Type B pancreatic cell (in vitro differentiated cells): ENCODE measurements at places on chromosomes 16 and 17.

DNA sequence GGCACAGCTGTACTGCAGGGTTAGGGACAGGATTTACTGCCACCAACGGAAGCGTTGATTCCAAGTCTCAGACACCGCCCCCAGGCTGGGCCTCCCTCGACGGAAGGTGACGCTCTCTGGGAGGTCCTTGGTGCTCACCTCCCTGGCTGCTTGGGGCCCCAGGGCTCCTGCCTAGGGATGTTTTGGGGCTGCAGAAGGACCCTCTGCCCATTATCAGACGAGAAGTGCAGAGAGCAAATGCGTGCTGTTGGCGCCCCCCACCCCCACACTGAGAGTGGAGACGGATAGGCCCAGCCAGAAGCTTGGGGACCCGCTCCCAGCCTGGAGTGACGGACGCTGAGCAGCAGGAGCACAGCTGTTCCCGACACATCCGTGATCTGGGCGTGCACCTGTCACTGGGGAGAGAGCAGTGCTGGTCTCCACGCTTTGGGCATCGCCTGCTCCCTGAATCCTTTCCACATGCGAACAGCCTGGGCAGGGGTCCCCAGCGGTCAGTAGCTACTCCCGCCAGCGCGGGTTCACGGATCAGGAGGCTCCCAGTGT, 5.1 kb upstream of the SOX8 start:
- no peak for DNase-seq

DNA sequence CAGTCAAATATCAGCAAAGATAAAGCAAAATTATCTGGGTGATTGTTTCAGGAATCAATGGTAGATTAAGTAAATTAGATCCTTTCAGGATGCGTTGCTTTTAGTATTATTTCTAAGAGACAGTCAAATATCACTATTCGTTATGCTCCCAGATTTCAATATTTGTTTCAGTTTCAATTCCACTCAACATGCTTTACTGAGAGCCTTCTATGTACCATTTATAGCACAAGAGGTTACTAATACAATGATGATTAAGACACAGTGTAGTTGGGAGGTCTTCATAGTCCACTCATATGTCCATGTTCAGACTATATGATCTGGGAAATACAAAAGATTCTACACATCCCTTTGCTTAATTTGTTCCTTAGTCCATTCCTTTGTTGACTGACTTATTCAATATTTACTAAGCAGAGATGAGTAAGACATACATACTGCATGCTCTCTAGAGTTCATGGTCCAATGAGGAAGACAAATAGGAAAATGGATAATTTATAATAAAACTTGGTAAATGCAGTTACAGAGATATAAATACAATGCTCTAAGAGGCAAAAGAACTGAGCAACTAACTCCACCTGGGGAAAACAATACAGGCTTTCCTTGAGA, 88.2 kb upstream of the NOG start:
- DNase-seq, result no peak

DNA sequence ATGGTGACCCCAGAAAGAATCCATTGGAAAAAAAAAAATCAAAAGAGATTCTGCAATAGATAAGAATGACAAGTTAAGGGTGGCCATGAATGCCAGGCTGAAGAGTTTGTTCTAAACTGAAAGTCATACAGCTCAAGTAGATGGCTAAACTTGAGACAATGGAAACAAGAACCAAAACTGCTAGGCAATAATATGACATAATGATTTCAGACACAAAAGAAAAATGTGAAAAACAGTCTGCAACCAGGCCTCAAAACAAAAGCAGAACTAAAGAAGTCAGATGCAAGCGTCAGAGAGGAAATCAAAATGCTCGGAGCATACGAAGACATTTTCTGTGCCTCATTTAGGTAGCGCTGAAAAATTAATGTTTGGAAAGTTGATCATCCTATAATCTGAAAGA, 54.4 kb upstream of the YPEL2 start:
- no peak for DNase-seq

- DNase-seq, result no peak
These were observed 18.9 kb upstream of the ELAC2 start for GRCh38 chr17:13036751-13037150.

DNA sequence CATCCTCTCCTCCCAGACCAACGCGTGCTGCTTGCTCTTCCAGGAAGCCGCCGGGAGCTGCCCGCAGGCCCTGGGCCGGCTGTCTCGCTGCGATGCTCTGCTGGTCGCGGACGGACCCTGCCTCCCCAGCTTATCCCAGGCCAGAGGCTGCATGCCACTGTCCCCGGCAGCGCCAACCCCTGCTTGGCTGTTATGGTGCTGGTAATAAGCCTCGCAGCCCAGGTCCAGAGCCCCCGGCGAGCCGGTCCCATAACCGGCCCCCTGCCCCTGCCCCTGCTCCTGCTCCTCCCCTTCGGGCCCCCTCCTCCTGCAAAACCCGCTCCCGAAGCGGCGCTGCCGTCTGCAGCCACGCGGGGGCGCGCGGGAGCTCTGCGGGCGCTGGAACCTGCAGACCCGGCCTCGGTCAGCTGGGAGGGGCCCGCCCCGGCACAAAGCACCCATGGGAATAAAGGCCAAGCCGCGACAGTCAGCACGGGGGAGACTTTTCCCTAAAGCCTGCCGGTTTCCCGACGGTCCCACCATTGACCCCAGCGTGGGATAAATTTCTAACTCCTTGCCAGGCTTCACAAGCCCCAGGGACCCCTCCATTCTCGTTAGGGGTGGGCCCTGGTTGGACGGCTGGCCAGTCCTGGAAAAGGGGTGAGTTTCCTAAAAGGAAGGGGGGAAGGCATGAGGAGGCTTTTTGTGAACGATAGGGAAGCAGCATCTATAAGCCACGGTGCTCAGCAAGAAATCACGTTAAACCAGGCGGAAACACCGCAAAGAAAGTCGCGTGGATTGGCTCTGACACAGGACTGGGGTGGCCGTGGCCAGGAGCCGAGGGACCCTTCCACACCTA, 11.2 kb downstream of the ENPP7 start:
- peak; percentile 93 for DNase-seq

GRCh38 chr17:64135000-64135399, 5.1 kb upstream of the ERN1 start:
- no peak for DNase-seq

DNA sequence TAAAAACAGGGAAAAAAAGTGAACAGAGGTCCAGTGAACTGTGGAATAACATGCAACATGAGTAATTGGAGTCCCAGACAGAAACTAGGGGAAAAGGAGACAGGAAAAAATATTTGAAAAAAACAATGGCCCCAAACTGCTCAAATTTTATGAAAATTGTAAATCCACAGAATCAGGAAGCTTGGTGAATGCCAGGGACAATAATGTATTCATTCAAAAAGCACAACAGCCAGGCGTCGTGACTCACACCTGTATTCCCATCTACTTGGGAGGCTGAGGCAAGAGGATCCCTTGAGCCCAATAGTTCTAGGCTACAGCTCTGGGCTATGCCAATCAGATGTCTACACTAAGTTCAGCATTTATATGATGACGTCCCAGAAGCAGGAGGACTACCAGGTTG, 23.7 kb downstream of the NCOR1 start:
- no peak for DNase-seq

DNA sequence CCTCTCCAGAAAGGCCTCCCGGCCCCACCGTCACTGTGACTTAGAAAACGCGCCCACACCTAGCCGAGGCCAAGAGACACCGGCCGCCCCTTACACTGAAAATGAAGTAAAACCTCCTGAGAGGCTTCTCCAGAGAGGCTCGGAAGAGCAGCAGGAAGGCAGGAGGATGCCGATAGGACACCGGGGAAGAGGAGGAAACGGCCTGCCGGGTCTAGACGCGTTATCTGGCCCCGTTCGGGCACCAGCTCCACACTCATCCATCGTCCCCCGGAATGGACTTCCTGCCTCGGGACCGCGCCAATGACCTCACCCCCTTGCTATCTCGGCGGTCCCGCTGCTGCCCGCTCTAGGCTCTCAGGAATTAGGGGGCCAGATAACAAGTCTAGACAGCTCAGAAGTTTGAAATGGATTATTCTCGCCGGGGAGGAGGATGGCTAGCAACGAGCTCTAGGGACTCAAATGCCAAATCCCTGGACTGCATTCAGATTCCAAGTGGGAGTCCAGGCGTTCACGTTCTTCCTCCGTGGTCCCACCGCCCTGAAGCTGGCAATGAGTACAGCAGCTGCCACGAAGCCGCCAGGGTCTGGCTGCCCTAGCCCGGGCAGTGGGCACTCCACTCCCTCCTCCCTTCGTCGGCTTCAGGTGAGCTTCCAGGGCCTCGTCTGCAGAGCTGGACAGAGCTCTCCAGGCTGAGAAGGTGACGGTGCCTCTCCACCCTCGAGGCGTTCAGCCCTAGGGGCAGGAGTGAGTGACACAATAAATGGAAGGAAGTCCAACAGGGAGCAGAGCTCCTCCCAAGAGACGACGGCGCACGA, 350.9 kb downstream of the FOXL1 start:
- no peak for DNase-seq

DNA sequence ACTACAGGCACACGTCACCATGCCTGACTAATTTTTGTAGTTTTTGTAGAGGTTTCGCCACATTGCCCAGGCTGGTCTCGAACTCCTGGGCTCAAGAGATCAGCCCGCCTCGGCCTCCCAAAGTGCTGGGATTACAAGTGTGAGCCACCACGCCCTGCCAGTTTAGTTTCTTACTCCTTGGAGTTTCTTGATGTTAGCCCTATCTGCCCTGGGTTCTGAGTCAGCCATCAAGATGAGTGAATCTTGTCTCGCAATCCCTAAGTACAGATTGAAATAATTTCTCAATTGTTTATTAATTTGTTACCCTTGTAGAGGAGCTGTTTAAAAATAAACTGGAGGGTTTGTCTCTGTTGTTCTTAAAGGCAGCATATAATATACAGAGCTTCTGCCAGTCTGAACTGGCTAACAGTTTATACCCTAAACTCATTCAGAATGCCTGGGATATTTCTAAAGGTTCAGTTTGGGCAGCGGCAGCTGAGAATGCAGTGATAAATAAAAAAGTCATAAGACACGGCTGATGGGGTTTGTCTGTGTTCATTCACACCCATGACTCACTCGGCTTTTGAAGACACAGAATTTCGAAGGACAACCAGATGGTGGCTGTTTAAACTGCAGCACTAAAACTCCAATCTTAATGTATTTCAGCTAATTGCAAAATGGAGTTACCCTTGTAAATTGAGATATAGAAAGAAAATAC, 39.6 kb downstream of the GPRC5B start:
- no peak for DNase-seq

- no peak for DNase-seq
These were observed 47.8 kb downstream of the ANKFY1 start for GRCh38 chr17:4215882-4216570.

GRCh38 chr16:83682116-83682867, 125.5 kb upstream of the HSBP1 start:
- no peak for DNase-seq

GRCh38 chr16:10770907-10771306, 27.3 kb downstream of the NUBP1 start:
- DNase-seq, result no peak

DNA sequence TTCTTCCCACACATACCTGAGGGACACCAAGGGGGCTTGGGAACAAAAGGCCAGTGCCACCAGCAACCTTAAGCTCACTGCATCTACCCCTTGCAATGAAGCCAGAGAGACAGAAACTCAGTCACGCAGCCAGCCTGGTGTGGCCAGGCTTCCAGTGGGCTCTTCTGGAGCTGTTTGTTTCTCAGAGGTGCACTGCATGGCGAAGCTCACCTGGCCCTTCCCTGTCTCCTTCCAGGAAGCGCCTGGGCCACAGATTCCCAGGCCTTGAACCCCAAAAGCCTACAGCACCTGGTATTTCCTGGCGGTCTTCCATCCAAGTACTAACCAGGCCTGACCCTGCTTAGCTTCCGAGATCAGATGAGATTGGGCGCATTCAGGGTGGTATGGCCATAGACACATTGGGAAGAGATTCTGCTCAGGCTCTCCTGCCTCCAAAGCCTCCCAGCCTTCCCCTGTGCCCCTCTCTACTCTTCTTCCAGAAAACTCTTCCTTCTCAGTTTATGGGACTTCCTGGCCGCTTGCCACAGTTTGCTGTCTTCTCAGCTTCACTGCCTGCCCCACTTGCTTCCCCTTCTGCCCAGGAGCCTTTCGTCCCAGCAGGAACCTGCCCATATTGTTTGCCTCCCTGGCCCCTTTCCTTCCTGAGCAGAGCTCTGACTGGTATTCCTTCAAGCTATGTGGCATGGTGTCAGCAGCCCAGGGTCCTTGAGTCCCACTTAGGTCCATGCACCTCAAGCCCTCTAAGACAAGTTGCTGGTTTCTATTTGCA, 1.6 kb downstream of the CISD3 start:
- DNase-seq, result no peak

DNA sequence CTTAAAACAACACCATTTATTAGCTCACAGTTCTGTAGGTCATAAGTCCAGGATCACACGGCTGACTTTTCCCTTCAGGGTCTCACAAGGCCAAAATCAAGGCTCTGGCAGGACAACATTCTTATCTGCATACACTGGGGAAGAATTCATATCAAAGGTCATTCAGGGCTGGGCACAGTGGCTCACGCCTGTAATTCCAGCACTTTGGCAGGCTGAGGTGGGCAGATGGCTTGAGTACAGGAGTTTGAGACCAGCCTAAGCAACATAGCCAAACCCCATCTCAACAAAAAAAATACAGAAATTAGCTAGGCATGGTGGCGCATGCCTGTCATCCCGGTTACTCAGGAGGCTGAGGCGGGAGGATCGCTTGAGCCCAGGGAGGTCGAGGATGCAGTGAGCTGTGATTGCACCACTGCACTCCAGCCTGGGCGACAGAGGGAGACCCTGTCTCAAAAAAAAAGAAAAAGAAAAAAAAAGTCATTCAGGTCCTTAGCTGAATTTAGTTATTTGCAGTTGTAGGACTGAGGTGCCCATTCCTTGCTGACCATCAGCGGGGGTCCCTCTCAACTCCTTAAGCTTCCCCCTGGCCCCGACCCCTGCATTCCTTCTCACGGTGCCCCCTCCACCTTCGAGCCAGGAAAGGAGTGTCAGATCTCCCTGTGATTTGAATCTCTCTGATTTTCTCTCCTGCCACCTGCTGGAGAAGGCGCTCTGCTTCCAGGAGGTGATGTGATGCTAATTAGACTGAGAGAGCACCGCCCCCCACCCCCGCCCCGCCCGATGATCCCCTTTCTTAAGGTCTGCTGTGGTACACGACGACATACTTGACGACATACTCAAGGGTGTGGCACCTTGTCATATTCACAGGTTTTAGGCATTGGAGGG, 91.8 kb upstream of the CLEC18A start:
- DNase-seq, result no peak

DNA sequence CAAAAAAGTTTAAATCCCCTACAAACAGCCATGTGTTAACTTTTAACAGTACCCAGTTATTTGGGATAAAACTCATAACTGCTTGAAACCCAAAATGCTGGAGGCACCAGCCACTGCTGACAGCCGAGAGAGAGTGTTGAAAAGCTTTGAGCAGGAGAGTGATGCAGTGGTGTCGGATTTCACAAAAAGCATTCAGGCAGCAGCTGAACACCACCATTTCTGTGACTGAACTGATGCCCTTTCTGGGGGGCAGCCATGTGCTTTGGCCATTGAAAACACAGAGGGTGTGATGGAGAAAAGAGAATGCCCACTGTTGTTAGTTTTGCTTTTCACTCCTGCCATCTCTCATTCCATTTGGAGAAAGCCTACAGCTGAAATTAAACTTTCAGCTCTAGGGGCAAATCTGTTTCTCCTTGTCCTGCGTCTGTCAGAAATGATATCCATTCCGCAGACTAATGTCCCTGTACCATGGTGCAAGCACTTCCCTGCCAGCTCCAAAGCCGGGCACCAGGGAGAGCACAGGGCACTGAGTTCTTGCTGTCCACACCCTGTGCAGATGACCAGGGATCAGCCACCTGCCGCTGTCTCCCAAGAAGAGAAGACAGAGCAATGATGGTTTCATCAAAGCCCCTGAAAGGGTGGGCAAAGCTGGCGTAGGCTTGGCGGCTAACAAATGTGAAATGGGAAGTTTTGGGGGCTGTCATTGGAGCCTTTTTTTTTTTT, 16.6 kb upstream of the MLYCD start:
- no peak for DNase-seq

- DNase-seq, result no peak
These were observed 6.2 kb downstream of the PSMD12 start for GRCh38 chr17:67359960-67360791.
